ENCODE measurements at places on chromosomes 16 and 17.

DNA sequence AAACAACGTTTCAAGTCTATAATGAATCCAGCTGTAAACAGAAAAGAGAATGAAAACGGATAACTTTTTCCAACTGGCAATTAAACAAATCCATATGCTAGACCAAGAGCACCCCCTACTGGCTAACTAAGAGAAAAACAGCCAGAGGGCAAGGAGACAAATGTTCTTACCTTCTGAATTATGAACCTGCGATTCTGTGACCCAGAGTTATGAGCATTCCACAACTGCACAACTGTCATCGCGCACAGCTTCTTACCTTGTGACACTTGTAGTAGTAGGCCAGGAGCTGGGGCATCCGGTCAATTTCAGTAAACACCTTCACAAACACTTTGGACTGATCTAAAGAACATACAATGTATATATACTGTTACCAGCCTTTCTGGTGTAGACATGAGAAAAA, 18.6 kb downstream of the COG7 start:
- H3K4me3 ChIP-seq: no peak overlapping the region
- no peaks in the 10 kb centered on the region for H3K27me3 ChIP-seq
- peak; percentile 76 for DNase-seq
- H3K36me3 ChIP-seq: peaks cover 12% of the 10 kb centered on the region

DNA sequence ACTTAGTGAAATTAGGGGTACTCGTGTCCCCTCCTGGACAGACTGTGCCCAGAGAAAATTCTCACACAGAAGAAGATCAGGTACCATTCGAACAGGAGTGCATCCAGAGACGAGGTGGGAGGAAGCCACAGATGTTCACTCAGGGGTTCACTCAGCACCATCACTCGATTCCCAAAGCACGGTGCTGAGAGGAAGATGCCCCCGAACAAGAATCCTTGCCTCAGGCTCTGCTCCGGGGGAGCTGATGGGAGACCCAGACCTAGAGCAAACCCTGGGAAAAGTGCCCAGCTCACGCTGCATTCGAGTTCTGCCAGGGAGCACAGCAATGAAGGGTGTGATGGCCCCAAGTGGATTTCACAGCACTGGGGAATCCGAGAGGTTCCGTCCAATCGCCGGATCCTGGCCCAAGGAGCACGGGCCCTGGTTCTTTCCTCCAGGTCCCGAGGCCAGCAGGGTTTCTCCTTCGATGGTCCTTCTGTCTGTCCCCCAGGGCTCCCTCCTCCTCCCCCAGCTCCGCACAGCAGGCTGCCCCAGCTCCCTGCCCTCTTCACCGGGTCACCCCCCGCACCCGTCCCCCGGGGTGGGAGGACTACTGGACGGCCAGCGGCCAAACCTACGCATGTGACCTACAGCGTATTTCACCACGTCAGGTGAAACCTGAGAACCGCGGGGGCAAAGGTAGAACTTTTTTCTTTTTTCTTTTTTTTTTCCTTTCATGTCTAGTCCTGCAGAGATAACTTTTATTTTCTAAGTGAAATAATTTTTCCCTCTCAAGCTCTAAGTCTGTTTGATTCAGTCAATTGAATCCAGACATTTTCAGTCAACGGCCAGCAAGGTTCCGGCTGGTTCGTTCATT, 10.2 kb upstream of the UBE2I start:
- no peak overlapping the region for H3K4me3 ChIP-seq
- no peaks in the 10 kb centered on the region for H3K36me3 ChIP-seq
- H3K27ac ChIP-seq: no peak overlapping the region
- peaks cover 18% of the 10 kb centered on the region for H3K27me3 ChIP-seq
- DNase-seq: no peak

DNA sequence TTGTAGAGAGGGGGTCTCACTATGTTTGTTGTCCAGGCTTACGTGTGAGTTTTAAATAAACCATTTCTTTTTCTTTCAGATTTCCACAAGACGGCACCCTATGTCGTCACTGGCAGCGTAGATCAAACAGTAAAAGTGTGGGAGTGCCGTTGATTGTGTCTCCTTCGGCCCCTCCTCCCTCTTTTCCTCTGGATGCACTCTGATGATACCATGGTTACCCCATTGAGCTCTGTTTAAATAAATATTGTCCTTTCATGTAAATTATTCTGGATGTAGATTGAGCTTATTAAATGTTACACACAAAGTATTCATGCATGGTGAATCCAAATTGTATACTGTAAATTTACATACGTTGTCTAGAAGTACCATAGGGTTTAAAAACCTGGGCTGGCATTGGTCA, 29.9 kb downstream of the CLUH start:
- H3K4me1 ChIP-seq: no peaks in the 10 kb centered on the region
- H3K27me3 ChIP-seq: no peaks in the 10 kb centered on the region
- DNase-seq: no peak
- no peak overlapping the region for H3K4me3 ChIP-seq
- peaks cover 29% of the 10 kb centered on the region for H3K36me3 ChIP-seq

DNA sequence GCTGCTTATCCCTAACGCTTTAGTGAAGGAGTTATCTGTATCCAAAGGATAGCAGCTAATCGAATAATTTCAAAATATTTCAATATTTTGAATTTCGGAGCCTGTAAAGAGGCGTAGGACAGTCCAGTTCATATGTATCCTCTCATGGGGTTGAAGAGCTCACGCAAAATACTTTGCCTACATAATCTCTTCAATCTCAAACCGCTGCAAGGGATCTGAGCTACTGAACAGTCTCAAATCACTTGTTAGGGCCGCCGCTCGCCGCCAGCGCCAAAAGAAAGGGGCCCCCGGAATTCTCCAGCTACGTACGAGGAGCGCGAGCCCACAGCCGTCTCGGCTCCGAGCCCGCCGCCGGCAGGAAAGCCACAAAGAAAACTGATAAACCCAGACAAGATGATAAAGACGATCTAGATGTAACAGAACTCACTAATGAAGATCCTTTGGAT, 601 bp upstream of the RFWD3 start:
- no peak overlapping the region for H3K27ac ChIP-seq
- H3K36me3 ChIP-seq: peaks cover 19% of the 10 kb centered on the region
- H3K4me1 ChIP-seq: no peaks in the 10 kb centered on the region
- H3K27me3 ChIP-seq: no peaks in the 10 kb centered on the region

DNA sequence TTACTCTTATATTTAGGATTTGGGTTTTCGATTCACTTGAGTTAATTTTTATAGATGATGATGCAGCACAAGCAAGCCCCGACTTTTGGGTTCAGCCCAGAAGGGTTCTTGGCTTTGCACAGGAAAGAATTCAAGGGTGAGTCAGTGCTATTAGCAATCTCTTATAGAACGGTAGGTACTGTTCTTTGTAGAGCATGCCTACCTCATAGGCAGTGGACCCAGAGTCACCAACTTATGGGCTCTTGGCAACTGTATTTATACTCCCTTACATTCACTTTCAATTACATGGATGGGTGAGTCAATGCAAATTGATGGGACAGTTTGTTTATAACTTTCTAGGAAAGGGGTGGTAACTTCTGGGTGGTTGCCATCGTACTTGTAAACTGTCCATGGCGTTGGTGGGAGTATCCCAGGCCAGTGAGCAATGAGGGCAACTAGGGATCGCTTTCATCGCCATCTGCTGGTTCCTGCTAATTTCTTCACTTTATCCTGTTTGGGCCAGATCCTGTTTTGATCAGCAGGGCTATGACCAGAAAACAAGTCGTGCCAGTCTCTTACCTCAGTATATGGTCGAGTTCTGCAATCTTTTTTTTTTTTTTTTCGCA, 362.6 kb downstream of the CNTNAP4 start:
- H3K27me3 ChIP-seq: no peaks in the 10 kb centered on the region
- peak; percentile 24 for DNase-seq
- no peaks in the 10 kb centered on the region for H3K36me3 ChIP-seq
- no peak overlapping the region for H3K27ac ChIP-seq

DNA sequence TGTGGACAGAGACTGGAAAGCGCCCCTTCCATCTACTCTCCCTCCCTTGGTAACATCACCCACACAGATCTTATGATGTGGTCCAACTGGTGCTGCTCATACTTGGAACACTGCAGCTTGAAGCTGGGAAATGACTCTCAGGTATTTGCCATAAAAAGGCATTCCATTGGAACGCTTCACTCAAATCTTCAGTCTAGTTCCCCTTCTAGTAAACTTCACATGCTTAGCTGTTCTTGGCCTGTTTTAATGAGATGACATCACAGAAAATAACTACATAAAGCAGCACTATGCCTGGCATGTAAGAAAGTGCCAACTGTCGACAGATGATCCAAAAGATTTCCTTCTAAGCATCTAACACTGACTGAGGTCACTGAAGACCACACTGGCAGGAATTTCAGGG, 9.3 kb downstream of the ZNF263 start:
- DNase-seq: no peak
- H3K4me3 ChIP-seq: no peak overlapping the region
- no peaks in the 10 kb centered on the region for H3K4me1 ChIP-seq

Data from lung (tissue), 17 donors.